ENCODE measurements at places on chromosomes 16 and 17.

DNA sequence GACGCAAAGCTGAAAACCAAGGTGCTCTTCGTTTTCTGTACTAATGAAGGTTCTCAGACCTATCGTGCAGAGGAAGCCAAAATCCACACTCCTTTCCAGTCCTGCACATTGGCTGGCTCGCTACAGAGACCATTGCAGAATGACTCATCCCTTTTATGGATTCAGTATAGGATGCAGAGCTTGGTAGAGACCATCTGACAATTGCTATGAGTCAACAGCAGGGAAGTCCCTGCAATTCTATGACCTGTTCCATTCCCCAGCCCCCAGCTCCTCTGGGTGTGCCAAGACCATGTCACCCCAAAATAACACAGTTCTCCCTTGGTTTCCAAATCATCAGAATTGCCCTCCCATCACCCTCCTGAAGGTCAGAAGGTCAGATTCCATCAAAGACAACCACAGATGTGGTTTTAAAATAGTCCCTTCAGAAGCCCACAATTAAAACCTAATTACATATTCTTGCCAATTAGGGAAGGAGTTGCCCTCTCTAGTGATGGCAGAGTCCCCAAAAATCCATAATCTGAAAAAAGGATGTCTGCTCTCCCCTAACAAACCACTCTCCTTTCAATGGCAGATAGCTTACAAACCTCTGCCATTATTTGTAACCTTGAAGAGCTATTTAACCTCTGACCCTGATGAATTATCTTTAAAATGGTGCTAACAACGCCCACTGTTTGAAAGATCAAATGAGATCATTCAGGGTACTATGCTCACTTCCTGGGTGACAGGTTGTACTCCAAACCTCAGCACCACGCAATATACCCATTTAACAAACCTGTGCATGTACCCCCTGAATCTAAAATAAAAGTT is 108.2 kb upstream of the RBBP6 start:
- DNase-seq, result no peak

- no peak for DNase-seq
Observed at GRCh38 chr16:19524616-19525384, 1.1 kb downstream of the CCP110 start.

GRCh38 chr16:48113471-48113870 is 42.3 kb downstream of the ABCC12 start:
- no peak for DNase-seq

DNA sequence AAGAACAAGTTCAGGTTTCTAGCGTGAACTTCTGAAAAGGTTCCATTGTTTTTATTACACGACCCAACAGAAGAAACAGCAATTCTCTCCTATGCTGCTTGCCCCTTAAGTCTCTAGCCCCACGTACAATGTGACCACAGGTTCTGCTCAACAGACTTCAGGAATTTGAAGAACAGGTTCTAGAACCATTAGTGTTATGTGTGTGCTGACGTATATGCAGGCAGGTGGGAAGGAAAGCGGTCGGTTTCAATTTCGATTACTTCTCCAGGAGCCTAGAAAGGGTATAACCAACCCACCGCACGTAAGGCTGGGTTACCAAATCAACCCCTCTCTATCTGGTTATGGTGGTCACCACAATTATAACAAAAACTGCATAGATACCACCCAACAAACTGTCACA is 39.4 kb downstream of the XPO6 start:
- no peak for DNase-seq

DNA sequence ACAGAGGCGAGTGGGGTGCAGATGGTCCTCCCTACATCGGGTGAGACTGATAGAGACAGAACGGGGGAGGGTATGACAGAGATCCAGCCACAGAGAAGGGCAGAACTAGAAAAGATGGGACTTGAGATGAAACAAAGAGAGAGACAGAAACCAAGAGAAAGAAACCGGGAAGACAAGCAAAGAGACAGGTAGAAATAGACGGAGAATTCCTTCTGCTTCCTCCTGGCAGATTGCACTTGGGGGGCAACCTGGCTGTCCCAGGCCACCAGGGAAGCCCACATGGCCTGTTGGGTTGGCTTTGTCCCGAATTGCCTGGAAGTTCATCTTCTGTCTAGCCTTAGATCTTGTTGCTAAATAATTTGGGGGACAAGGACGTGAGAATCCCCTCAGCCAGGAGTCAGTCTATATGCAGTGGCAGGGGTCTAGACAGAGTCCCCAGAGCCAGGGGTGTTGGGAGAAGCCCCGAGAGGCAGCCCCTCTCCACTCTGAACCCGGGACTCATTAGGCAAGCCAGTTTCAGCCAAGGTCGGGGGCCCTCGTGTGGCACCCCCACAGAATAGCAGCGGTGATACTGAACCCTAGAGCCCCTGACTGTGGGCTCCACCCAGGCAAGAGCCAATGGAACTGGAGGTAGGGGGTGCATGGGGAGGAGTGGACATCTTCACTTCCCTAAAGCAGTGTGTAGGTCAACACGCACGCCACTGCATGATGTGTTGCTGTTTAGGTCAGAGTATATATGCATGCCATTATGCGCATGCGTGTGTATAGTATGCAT is 627 bp upstream of the TSPOAP1 start:
- no peak for DNase-seq

- DNase-seq, result no peak
Observed at GRCh38 chr16:68463904-68464303, 15.6 kb upstream of the SMPD3 start.

DNA sequence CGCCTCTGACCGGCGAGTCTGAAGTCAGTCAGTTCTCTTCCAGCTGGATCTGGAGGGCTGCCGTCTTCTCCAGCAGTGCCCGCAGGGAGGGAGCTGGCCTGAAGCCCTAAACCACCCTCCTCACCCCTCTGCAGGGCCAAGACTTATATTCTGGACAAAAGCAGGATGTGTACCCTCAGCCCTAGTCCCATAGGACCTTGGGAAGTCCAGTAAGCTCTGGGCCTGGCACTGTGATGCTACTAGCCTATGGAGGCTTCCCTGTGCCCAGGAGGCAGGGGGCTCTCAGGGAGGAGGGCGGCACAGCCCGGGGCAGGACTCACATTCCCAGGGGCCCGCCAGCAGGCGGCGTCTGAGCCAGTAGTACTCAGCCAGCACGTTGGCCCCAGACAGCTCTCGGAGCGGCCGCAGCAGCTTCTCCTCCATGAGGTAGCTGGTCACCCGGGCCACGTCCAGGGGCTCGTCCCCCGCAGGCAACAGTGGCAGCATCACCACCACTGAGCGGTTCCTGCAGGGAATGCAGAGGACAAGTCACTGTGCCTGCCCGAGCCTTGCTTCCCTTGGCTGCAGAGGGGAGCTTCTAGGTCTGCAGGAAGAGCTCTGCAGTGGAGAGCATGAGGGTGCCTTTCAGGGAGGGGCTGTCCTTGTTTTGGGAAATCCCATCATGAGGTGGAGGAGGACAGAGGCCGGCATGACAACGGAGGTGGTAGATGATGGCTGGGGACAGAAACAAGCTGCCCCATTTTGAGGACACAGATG is 41.7 kb downstream of the RMI2 start:
- no peak for DNase-seq

GRCh38 chr17:64385187-64386083 is 5.2 kb downstream of the PECAM1 start:
- no peak for DNase-seq

GRCh38 chr16:89604764-89605163 is 8.7 kb upstream of the DPEP1 start:
- no peak for DNase-seq

- no peak for DNase-seq
Observed at GRCh38 chr17:37045351-37045922, 96.7 kb downstream of the AATF start.

GRCh38 chr17:37358098-37358829 is 17.5 kb upstream of the C17orf78 start:
- DNase-seq, result peak; percentile 69

DNA sequence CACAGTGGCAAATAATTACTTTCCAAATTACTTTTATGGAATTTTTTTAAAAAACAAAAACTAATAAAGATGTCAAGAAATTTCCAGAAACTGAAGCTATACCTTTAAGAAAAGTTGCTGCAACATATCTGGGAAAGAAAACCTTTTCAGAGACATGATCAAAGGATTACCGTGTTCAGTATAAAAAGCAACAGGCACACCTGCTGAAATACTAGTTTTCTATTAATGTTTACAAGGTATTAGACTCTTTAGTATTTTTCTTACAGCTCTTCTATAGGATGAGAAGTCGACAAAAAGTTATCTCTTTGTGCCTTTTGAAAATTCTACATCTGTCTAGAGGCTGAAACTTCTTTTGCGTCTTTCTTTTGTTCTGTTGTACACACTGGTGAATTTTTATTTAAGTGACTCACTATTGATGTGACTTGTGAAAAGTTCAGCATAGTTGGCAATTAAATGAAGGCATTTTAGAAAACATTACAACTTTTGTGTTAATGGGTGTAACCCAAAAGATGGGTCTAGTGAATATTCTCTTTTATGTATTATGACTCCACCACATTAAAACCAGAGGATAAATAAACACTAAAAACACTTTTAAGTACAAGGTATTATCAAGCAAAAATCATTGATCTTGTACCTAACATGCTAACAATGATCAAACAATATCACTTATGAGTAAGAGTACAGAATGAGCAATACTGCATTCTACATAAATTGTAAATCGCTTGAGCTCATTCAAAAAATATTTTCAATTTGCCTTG is 23.8 kb downstream of the NACA2 start:
- DNase-seq, result no peak

- DNase-seq, result no peak
Observed at GRCh38 chr16:57941016-57941664, 29.8 kb downstream of the CNGB1 start.

DNA sequence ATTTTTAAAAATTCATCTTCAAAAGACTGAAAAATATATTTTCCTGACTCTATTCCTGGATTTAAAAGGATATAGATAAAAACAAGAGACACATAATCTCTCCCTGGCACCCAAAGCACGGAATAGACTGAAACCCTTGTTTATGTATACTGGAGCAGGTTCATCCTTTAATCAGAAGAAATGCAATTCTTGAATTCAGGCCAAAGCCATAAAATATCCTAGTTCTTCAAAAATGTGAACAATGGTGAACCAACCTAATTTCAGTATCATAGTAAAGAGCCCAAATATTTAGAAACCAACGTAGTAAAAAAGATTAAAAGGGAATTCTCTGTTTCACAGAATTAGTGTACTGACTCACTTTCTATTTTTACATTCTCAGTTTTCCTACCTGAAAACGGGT is 188.5 kb upstream of the C17orf78 start:
- no peak for DNase-seq

DNA sequence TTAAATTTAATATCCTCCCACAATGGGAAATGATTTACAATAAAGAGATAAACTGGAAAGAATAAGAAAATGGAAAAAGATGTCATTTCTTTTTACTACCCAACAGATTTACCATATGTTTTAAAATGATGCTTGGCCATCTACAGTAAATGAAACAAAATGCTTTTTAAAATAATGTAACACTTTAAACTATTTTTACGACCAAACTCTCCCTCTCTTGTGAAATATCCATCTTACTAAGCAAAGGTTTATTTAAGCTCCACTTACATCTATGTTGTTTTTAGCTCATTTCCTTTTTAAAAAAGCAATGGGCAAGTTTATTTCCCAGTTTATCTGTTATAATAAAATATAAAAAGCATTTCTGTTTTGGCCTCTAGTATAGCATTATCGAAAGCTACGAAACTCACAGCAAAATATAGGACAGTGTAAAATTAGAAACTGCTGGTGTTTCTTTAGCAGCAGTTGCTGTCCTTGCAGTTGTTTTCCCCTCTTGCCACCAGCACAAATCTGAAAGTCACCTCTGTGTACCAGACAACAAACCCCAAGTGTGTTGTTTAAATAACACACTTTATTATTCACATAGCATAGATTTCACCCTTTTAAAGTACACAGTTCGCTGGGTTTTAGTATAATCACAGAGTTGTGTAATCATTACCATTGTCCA is 195.1 kb downstream of the CDRT15L2 start:
- DNase-seq, result no peak

DNA sequence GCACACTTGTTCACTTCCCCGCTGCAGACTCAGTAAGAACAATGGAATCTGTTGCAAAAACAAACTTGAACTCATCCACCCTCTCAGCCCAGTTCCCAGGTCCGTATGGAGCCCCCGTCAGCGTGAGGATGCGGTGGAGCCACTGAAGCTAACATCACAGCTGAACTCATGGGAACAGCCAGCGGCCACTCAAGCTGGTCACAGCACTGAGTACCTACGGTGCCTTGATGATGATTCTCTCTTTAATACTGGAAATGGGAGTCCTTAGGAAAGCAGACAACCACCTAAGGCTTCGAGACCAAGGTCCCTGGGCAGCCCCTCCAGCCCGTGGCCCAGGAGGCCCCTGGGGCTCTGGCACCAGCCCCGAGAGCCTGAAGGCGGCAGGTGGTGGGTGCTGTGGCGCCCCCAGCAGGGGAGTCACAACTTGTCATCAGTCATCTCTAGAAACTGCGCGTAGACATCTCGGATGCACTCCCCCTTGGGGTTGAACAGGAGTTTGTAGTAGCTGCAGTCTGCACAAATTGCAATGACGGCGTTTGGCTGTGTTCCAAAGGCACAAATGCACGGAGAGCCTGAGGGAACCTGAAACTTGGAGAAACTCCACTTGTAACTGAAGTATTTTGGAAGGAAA is 31.0 kb upstream of the RHOT1 start:
- no peak for DNase-seq

Data from HuH-7.5 (cell line).